ENCODE measurements at places on chromosomes 3 and 15.

GRCh38 chr3:30289324-30289723 is 317.1 kb upstream of the TGFBR2 start:
- DNase-seq = no peak

DNA sequence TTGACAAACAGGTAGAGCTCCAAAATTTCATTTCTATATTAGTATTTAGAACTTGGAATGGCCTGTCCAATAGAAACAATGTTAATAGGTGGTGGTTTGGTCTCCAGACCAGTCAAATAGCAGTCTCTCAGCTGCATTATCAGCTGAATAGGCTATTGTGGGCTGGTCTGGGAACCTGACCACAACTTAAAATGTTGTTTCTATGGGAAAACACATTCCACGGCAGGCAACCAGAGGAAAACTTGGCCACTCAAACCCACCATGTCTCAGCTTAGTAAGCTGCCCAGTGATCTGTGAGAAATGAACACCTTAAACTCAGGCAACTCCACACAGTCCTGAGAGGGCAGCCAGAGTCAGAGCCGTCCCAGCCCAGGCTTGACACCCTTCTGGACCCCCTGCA is 20.4 kb downstream of the FBN1 start:
- DNase-seq = no peak

DNA sequence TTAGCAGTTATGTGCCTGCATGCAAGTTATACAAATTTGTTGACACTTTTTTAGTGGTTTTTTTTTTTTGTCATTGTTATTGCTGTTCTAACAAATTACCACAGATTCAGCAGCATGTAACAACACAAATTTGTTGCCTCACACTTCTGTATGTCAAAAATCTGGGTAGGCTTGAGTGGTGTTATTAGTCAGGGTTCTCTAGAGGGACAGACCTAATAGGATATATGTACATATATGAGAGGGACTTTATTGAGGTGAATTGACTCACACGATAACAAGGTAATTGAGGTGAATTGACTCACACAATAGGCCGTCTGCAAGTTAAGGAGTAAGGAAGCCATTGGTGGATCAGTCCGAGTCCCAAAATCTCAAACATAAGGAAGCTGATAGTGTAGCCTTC is 15.0 kb upstream of the PLSCR1 start:
- DNase-seq = no peak

DNA sequence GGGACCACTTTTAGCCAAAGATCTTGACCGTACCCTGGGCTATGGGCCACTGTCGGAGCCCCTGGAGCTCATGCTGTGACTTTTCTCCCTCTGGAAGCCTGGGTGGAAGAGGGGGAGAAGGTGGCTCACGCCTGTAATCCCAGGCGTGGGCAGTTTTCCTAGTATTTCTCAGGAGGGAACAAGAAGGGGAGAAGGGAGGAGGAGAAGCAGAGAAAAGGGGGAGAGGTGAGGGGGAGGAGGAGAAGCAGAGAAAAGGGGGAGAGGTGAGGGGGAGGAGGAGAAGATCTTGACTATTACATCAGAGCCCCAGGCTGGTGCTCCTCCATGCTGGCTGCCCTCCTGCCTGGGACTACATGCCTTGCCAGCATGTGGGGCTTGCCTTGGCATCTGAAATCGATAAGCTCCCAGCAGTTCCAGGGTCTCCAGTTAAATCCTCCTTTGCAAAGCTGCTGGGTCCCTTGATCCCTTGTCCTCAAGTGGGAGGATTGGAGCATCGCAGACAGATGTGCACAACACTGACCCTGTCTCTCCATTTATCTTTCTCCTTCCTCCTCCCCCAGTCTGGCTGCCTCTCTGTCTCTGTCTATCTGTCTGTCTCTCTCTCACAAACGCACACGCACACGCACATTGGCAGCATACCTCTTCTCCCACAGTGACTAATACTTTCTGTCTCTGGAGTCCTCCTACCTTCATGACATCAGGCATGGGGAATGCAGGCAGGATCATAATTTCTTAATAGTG is 41.6 kb downstream of the MRAS start:
- no peak for DNase-seq

GRCh38 chr3:70386846-70387245 is 74.4 kb upstream of the MDFIC2 start:
- DNase-seq = no peak

GRCh38 chr15:75172284-75172820 is 29.3 kb upstream of the C15orf39 start:
- DNase-seq = no peak

DNA sequence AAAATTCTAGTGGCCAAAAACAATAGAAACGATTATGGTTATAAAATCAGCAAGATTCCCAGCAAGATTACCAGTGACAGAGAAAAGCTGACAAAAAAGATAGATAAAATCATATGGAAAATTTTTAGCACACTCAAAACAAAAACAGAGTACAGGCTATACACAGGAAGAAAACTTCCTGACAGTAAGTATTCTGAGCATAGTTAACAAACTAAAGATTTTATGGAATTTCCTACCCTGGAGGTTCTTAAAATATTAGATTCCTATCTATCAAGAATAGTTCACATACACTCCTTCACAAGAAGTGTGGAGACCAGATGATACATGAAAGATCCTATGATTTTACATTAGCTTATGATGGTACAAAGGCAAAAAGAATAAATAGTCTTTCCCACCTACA is 50.8 kb downstream of the ZNF148 start:
- no peak for DNase-seq

DNA sequence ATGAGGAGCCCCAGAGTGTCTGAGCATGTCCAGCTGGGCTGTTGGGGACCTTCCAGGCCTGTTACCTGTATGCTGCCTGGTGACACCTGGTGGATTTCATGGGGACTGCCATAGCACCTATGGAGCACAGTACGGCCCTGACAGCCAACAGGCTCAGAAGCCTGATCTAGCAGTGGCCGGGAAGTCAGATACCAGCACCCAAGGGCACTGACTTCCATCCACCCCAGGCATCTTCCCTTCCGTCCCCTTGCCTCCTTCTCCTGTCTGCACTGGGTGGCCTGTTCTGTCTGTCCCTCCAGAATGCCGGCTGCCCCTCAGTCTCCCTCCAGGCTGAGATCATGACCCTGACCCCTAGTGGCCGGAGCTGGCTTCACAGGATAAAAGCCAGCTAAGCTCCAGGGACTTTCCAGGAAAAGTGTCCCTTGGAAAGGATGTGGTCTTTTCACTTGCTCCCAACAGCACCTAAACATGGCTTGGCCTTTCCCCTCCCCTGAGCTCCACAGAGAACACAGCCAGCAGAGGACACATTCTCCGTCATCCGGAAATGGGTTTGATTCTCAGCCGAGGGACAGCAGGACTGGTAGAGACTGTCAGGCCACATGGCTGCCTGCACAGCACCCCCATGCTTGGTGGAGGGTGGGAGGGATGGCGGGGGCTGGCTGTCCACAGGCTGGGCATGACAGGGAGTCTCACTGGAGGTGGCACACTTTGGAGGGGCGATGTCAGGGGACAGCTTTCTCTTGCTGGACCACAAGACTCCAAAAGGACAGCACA is 9.5 kb downstream of the RPS17 start:
- peak; percentile 92 for DNase-seq

GRCh38 chr15:80789296-80789695 is 10.1 kb downstream of the CEMIP start:
- no peak for DNase-seq

DNA sequence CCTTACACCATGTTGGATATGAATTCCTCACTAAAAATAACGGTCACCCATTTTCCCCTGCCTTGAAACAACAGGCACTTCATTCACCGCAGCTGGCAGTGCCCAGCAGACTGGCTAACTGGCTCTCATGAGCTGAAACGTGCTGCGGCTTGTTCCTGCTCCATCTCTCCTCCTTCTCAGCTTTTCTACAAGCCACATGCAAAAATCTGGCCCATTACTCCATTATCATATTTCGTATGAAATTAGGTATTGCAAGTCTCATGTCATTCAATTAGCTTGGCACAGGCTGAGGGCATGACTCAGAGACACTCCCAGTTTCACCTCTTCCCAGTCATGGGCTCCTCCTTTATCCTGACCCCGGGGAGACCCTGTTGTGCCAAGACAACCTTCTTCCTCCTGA is 60.0 kb downstream of the MAGEF1 start:
- no peak for DNase-seq

DNA sequence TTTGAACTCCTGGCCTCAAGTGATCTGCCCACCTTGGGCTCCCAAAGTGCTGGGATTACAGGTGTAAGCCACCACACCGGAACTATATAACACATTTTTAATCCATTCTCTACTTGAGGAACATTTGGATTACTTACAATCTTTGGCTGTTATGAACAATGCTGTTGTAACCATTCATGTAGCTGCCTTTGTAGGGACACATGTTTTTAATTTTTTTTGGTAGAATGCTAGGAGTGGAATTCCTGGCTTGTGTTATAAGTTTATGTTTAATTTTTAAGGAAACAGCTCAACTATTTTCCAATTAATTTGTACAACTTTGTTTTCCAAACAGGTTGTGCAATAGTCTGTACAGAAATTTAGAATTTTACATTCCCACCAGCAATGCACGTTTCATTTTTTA is 51.7 kb downstream of the GPR149 start:
- no peak for DNase-seq

- no peak for DNase-seq
Observed at GRCh38 chr3:4425707-4426106, 41.4 kb downstream of the SUMF1 start.

GRCh38 chr15:99123713-99124451 is 19.0 kb downstream of the SYNM start:
- DNase-seq = peak; percentile 70

GRCh38 chr15:42153874-42154211 is 2.6 kb downstream of the PLA2G4F start:
- DNase-seq = no peak

DNA sequence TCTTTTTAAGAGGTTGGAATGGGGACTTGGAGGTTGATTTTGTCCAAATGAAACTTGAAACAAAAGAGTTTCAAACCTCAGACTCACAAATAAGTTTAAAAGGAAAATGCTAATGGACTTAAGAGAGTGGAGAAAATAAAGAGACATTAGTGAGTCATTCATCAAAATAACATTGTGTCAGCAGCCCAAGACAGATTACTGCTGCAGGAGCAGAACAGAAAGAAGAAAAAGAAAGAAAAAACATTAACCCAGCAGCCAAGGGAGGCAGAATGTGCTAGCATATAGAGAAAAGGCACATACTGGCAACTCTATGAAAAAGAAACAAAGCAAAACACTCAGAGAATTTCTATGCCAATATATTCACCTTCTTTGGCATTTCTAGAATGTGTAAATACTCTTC is 42.6 kb downstream of the ADAMTS9 start:
- no peak for DNase-seq

- no peak for DNase-seq
Observed at GRCh38 chr15:98567951-98568350, 80.4 kb upstream of the IGF1R start.

- DNase-seq = peak; percentile 73
Observed at GRCh38 chr3:9951962-9952805, at the start of gene PRRT3. Gene PRRT3 (minus strand): TSS chr3:9952408. CDS start chr3:9950115, 2,293 bp downstream.

DNA sequence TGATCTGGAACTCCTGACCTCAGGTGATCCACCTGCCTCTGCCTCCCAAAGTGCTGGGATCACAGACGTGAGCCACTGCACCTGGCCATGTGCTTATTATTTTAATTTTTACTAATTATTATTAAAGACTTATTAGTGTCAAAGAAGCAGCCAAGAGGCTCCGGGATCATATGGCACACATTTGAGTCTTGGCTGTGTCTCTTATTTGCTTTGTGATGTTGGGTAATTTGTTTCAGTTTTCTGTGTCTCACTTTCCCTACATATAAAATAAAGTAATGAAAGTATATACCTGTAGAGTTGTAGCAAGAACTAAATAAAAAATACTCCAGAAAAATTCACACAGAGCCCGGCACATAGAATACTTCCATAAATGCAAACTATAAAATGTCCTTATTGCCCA is 238.0 kb upstream of the TBL1XR1 start:
- DNase-seq = no peak

DNA sequence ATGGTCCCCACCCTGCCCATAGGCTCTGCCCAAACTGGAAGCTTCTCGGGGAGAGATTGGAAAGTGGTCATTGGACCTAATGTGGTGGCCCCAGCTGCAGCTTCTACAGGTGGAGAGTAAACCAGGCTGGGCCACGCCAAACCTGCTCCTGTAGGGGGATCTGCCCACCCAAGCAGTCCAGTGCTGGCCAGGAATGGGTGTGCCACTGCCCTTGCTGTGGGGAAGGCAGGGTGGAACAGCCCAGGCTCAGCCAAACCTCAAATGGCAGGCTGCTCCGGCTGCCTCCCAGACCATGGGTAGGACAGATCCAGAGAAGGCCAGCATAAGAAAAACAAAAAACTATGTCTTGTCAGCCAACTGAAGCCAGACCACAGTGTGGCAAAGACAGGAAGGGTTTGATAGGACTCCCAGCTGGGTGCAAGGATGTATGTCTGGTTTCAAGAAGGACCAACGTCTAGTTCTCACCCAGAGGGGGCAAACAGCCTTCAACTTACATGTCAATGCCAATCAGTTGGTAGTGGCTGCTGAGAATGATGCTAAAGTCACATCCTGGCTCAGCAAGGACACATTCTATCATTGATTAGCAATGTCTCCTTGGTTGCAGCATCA is 267.3 kb downstream of the UACA start:
- DNase-seq = no peak
